IMR-90 (cell line): ENCODE measurements at places on chromosomes 16 and 17. TPM values are rescaled to one million over a fixed set of nuclear protein-coding genes. Genes with fewer than 3 reads are reported as not detected.

NPIPA8 gene
- total RNA-seq, result 0.56 and 1.1 TPM in 2 replicates

RCVRN gene
- total RNA-seq, result not detected in 2 replicates

GRCh38 chr16:78985716-78986605 lies 614.6 kb downstream of the MAF start:
- DNase-seq, result no peak

SRP68 gene
- total RNA-seq, result 47.1 and 47.2 TPM in 2 replicates

AHSP gene
- total RNA-seq, result not detected in 2 replicates

GRCh38 chr17:16818821-16819683 lies 129.0 kb downstream of the CCDC144A start:
- no peak for DNase-seq

SGCA gene
- not detected in 2 replicates for total RNA-seq

GRCh38 chr17:42101513-42102292 lies 3.4 kb upstream of the ZNF385C start:
- DNase-seq, result peak; percentile 57

DNA sequence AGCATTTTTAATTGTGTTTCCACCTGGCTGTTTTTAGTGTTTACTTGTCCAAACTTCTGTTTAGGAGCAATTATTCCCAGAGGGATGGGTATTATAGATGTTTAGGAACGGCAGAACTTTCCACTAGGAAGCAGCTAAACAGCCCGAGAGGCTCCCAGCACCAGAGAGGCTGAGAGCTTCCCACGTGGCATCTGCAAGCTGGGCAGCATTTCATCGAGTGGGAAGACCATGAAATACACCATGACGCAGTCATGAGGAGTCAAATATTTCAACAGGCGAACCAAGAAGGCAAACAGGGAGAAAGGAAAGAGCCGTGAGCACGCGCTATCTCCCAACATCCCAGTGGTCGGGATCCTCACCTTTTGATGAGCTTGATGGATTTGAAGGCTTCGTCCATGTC lies 24.1 kb downstream of the TMEM204 start:
- no peak for DNase-seq

DNA sequence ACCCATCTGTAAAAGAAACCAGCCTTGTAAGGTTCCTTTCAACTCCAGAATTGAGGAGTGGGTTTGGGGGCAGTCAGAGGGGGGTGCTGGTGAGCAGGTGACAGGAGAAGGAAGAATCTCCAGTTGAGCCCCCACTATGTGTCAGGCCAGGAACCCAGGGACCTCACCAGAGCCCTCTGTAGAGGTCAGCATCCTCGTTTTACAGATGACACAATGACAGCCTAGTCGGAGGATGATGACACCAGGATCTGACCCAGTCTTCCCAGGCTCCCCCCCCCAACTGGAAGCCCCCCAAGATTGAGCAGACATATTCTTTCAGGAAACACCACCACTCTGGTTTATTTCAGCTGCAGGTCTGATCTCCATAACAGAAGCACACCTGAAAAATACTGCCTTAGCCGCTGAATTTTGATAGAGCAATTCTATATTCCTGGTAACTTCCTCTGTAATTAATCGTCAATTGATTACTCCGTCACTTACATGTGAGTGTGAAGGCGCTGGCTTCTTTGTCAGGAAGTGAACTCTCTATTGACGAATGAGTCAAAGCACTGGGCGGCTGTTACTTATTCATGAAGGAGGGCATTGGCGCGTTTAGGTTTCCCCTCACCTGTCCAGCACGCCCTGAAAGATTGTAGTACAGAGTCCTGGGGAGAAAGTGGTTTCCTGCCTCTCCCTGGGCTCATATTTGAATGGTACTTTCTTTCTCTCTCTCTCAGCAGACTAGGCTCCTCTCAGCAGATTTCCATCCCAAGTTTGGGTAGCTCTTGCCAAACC lies 21.2 kb downstream of the SOCS3 start:
- no peak for DNase-seq

DNA sequence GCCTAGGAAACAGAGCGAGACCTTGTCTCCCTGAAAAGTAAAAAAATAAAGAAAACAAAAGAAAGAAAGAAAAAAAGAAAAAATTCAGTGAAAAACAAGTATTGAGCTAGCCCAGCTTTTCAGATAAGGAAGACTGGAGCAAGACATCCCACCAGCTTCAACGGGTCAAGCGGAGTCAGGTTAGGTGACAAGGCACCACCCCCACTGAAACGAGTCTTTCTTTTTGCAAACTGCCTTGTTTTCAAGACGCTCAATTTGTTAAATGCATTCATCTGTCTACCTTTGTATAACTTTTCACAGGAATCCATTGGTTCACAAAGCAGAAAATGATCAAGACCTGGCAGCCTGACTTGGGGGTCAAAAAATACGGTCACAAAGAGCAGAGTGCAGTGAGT lies 10.7 kb upstream of the AXIN2 start:
- DNase-seq, result no peak

CPNE7 gene
- 5.0 and 5.4 TPM in 2 replicates for total RNA-seq

- no peak for DNase-seq
These were observed 65.0 kb downstream of the NXN start for GRCh38 chr17:914561-914960.

- no peak for DNase-seq
These were observed 115.5 kb upstream of the SMURF2 start for GRCh38 chr17:64777415-64778239.

- no peak for DNase-seq
These were observed 1.2 kb upstream of the GNG13 start for GRCh38 chr16:801584-802363.

DNA sequence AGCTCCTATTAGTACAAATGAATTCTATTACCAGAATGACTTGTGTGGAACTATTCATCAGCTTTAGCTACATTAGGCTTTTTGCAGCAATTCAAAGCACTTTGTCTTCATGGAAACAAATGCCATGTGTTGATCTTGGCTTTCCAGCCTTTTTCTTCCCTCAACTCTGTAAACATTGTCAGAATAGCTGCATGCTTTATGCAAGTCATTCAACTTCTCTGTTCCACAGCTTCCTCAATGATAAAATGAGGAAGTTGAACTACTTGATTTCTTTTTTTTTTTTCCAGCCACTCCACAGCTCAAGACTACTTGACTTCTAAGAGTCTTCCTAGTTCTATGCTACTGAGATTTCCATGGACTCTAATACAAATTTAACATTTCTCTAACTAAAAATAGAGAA lies 41.1 kb downstream of the KIAA0753 start:
- DNase-seq, result peak; percentile 13

- peak; percentile 45 for DNase-seq
These were observed 14.6 kb upstream of the KCNJ16 start for GRCh38 chr17:70060415-70060814.
